CD4-positive, alpha-beta T cell treated with Interleukin-15 for 4 hours (primary cell): ENCODE measurements at places on chromosomes 2 and 18.

- no peak for DNase-seq
Observed at GRCh38 chr2:102091908-102092307, 50.6 kb upstream of the IL1R1 start.

DNA sequence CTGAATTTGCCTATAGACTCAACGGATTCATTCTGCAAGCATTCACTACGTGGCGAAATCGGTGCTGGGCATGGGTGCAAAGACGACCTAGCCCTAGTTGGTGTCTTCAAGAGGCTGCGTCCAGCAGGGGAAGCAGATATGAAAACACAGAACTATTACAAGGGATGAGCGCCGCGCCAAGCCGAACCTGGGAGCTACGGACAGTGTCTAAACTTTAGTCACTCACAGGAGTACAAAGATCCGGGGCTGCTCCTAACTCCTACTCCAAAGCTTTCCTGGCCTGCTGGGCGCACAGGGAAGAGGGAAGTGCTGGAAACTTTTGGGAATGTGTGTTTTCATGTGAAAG lies 732 bp upstream of the ANXA4 start:
- peak; percentile 32 for DNase-seq

DNA sequence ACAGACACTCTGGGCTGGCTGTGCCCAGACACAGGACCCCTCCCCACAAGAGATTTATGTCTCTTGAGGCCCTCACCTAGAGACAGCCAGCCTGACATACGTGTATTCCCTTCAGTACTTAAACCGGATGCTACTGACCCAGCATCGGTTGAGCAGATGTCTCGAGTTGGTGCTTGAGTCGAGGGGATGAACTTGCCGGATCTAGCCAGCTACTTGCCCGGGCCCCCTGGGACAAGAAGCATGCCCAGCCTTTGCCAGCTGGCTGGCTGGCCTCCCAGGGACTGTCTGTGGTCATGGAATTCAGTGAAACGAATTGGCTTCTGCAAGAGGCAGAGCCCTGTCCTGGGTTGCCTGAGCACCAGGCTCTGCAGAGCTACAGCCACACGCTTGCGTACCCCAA lies 36.0 kb downstream of the DNMT3A start:
- no peak for DNase-seq

DNA sequence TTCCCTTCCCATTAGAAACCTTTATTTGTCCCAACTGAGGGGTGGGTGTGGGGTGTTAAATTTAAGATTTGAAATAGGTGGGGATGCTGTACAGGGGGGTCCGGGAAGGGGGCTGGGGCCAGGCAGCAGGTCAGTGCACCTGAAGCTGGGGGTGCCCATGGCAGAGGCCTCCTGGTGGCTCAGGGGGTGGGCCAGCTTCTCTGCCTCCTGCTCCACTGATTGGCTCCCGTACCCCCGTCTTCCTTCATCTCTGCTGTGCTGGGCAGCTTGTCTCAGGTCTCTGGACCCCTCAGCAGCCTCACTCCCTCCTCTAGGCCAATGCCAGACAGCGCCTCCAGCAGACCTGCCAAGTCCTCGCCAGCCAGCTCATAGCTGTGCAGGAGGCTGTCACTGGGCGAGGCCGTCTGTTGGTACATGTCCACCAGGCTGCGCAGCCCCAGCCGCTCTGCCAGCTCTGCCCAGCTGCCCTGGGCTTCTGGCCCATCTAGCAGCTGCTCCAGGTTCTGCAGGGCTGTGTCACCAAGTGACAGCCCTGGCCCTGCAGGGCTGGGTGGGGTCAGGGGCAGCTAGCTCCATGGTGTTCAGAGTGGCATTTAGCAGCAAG lies 2.0 kb upstream of the ANKRD62 start:
- DNase-seq, result no peak

GRCh38 chr2:233811732-233812131 lies 33.6 kb downstream of the MROH2A start:
- no peak for DNase-seq

GRCh38 chr2:40625849-40626248 lies 174.0 kb upstream of the SLC8A1 start:
- DNase-seq, result no peak

DNA sequence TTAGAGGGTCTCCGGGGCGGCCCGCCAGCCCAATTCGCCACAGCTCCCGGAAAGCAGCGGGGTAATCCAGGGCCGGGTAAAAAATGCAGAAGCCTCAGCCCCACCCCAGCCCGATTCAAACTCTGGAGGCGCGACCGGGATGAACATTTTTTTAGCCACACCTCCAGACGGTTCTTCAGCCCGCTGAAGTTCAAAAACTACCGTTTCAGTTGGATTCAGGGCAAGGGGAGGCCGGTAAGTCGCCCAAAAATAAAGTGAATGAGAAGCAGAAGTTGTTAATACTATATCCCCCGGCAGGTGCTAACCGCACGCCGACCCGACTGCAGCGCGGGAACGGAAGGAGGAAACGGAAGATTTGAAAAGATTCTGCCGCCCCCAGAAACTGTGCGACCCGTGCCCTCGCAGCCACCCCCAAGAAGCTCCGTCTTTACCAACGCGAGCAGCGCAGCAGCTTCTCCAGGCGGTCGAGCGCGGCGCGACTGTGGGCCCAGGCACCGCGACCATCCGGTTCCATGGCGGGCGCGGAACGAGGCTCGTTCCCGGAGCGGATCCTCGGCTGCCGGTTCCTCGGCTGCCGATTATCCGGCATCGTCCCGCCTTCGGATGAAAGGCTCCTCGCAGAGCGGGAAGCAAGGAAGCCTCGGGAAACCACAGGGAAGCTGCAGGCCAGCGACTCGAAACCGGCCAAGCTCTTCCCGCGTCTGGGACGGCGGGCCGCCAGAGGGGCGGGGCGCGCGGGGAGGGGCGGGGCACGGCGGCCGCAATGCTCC lies at the start of gene BARD1:
Gene BARD1 (minus strand): TSS at position 703 of the 770 bp plus-strand sequence. CDS start 114 bp downstream, at position 589.
- DNase-seq, result peak; percentile 38

DNA sequence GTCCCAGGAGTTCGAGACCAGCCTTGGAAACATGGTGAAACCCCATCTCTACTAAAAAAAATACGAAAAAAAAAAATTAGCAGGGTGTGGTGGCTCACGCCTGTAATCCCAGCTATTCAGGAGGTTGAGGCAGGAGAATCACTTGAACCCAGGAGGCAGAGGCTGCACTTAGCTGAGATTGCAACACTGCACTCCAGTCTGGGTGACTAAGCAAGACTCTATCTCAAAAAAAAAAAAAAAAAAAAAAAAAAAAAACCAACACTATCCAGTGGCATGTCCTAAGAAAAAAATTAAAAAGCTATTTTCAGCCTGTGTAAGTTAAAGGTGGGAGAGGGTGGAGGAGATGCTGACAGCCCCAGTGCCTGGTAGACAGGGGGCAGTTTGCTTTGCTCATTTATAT lies 32.2 kb upstream of the REL start:
- no peak for DNase-seq

DNA sequence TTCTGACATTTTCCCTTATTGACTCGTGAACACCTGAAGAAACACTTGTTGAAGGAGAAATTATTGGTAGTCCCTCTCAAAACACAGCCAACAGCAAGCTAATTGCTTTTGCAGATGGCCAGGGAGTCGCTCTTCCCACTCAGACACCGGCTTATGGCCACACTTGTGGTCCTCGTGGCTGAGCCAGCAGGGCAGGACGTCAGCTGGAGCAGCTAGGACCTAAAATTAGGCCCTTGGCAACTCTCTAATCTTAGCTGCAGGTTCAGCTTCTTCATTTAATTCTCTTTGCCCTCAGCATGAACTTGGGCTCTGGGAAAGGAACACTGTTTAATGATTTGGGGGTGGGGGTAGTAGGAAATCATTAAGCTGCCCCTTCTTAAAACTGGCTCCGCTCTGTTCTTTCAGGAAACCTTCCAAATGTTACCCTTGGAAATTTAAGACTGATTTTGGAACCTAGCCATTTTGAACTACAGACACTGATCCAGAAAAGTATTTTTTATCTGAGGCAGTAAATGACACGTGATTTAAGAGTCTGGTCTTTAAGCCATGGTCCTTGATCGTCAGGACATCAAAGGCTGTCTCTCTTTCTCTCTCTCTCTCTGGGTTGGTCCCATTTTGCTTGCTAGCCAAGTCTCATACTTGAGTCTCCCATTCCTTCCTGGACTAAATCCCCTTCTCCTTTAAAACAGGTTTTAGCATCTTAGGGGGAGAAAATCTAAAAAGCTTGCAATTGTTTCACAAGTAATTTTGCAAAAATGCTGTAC lies 77.5 kb downstream of the CDK15 start:
- DNase-seq, result no peak

DNA sequence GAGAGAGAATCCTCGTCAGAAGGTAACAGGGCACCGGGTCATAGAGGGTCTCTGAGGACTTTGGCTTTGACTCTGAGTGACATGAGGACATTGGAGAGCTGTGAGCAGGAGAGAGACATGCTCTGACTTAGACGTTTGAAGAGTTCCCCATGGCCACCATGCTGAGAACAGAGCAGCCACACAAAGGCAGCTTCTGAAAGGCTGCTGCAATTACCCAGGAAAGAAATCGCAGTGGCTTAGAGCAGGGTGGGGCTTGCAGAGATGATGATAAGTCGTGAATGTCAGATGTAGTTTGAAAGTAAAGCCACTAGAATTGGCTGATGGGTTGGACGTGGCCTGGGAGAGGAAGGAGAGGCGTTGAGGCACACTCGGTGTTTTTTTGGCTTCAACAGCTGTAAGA lies 79.0 kb downstream of the ZCCHC2 start:
- no peak for DNase-seq

DNA sequence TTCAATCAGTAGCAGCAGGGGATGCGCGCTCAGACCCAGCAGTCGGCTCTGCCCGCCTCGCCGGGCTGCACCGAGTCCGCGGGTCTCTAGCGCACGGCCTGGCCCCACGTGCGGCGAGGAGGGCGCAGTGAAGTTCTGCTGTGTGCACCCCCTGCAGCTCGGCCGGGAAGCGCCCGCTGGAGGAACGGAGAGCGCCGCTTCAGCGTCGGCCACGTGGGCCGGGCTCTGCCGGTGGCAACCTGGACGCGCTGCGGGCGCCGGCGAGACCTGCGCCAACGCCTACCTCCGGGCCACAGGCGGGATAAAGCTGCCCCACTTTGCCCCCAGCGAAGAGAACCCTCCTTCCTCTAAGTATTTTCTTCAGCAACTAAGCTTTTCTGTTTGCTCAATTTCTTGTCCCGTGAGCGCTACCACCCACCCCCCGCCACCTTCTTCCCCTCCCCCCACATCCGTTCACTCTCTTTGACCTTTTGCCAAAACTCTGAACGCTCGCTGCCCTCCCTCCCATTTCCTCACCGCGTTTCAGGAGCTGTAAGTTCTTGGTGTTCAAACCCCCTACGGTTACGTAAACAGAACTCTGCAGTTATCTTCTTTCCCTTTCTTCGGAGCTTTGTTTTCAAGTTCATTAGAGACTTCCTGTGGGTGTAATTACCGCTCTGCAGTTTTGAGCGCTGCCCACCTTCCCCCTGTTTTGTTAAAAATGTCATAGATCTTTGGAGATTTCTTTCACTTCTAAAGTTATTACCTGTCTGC lies 42.6 kb upstream of the EDAR start:
- peak; percentile 75 for DNase-seq

- DNase-seq, result no peak
Observed at GRCh38 chr2:26279886-26280285, 35.1 kb downstream of the HADHB start.

- DNase-seq, result no peak
Observed at GRCh38 chr2:106581755-106582147, 94.6 kb downstream of the CD8B2 start.
